ENCODE measurements at places on chromosomes 12 and 14. TPM values are rescaled to one million over a fixed set of nuclear protein-coding genes. Genes with fewer than 3 reads are reported as not detected.
A peak's percentile ranks its signal among the peaks of the same experiment; 100 is the strongest.

The CLMN gene
- 4.8 TPM for total RNA-seq

The HOXC13 gene
- total RNA-seq: not detected

The CNIH1 gene
- total RNA-seq: 143 TPM

The GAS2L3 gene
- 23.6 TPM for total RNA-seq

The FAM222A gene
- 0.26 TPM for total RNA-seq

The FCF1 gene
- total RNA-seq: 54.1 TPM

The KRT3 gene
- not detected for total RNA-seq

GRCh38 chr14:64117671-64118402 is 176.3 kb downstream of the ESR2 start:
- DNase-seq: peak; percentile 17

- peak; percentile 67 for DNase-seq
Observed at GRCh38 chr14:49594347-49595091, 4.2 kb upstream of the LRR1 start.

DNA sequence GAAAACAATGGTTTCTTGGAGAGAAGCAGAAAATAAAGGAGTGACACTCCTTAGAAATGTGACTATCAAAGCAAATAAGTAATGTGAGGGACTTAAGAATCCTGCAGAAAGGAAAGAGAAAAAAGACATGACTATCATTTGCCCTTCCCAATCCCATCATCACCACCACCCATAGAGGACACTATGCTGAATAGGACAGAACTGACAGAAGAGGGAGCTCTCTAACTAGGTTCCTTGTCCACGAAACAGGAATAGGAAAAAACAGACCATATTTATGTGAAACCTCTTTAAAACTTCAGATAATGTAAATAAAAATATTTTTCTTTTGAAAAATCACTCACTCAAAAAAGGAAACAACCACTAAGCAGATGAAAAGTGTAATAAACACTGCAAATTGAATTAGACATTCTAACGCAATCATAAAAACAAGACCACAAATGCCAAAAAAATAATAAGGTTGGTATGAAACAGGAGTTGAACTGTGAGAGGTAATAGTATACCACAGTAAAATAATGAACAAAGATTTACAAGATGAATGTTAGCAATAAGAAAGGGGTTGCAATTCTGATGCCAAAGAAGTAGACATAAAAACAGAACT is 24.1 kb downstream of the KLRD1 start:
- DNase-seq: no peak

DNA sequence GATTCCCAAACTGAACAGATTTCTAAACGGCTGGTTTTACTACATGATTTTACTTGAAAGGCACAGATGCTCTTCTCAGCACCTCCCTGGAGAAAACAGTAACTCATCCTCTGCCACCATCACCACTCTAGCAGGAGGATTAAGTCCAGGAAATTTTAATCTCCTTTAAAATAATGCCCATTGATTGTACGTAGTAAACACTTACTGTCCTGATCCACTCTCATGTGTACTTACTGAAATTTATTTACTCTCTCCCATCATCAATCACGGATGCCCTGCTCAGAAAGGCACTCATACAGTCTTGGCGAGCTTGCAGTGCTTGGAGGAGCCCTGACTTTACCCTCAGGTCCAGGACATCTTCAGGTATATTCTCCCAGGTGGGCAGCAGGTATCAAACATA is 239.8 kb upstream of the EGLN3 start:
- DNase-seq: no peak

- no peak for DNase-seq
Observed at GRCh38 chr12:45014396-45014795, 36.5 kb downstream of the DBX2 start.

DNA sequence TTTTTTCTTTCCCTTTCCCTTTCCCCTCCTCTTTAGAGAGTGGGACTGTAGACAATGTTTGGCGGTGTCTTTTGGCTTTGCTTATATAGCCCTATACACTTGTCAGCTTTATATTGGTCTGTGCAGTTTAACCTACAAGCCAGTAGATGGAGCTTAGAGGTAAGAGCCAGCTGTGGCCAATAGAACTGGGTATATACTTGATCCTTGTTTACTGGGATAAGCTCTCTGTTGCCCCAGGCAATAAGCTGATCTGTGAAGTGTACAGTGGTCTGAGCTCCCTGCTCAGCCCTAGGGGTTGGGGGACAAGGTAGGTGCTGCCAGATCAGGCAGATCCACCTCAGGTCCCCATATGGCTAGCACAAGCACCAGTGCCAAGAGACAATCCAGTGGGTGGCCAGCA is 434.1 kb downstream of the NOVA1 start:
- peak; percentile 10 for DNase-seq

- DNase-seq: no peak
Observed at GRCh38 chr12:55736780-55737580, 5.9 kb upstream of the GDF11 start.

DNA sequence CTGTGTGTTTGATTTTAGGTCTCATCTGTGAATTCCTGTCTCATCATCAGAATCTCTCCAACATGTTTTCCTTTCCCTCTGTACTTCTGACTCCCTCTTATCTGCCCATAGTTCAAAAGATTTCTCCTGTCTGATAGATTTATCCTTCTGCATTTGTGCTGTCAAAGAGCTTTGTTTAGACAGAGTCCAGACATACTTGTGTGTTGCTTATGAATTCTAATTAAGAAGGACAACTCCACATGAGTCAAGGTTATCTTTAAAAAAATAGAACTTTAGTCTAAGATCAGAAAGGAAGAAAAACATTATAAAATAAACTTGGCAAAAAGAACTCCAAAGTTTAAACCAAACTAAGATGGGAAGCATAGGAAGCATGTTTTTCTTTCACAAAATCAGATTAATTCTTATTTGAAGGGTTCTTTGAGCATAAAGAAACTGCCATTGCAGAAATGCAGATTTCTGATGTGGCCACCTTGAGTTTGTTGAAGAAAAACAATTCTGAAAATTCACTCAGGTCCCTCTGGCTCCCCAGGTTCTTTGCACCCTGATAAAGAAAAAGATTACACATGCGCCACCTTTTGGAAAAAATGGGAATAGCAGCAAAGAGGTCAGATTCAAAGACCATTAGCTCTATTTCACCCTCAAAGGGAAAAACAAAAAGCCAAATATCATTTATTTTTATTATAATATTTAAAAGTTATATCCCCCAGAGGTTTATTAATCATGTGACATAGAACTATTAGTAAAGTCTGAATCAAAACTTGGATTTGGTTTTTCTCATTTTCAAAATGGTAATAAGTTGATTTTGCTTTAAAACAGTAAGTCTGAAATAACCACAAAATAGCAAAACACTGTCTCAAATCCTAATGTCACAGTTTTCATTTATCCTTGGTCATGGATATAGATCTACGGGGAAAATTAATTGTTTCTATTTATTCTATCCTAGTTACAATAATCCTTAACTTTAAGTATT is 143.7 kb upstream of the DCN start:
- no peak for DNase-seq

GRCh38 chr12:3332188-3332587 is 158.8 kb upstream of the PRMT8 start:
- no peak for DNase-seq

DNA sequence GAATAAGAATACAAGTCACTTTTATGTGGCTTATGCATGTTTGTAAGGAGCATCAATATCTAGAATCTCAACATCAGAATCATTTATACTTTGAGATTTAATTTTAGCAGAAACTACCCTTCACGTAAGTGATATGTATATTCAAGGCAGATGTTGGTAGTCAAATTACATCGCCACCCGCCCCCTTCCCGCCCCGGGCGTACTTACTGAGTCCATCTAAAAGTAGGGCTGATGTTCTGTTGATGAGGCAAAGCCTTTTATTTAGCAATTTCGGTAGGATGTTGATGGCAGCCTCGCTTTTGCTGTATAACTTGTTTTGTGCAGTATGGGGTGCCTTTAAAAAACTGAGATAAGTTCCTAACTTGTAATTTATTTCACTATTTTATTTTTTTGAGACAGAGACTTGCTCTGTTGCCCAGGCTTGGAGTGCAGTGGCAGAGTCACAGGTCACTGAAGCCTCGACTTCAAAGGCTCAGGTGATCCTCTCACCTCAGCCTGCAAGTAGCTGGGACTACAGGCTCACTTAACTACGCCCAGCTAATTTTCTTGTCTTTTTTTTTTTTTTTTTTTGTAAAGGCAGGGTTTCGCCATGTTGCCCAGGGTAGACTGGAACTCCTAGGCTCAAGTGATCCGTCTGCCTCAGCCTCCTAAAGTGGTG is 30.8 kb downstream of the KTN1 start:
- no peak for DNase-seq

- no peak for DNase-seq
Observed at GRCh38 chr14:64979336-64980074, 7.2 kb upstream of the FNTB start.

- no peak for DNase-seq
Observed at GRCh38 chr14:74962493-74962892, 7.1 kb upstream of the PGF start.

- DNase-seq: peak; percentile 43
Observed at GRCh38 chr12:79690638-79691510, at the start of gene PAWR. PAWR (minus strand) TSS chr12:79690964; CDS start chr12:79690244, 720 bp downstream.

- peak; percentile 40 for DNase-seq
Observed at GRCh38 chr12:69290545-69291277, 51.3 kb downstream of the CPSF6 start.

DNA sequence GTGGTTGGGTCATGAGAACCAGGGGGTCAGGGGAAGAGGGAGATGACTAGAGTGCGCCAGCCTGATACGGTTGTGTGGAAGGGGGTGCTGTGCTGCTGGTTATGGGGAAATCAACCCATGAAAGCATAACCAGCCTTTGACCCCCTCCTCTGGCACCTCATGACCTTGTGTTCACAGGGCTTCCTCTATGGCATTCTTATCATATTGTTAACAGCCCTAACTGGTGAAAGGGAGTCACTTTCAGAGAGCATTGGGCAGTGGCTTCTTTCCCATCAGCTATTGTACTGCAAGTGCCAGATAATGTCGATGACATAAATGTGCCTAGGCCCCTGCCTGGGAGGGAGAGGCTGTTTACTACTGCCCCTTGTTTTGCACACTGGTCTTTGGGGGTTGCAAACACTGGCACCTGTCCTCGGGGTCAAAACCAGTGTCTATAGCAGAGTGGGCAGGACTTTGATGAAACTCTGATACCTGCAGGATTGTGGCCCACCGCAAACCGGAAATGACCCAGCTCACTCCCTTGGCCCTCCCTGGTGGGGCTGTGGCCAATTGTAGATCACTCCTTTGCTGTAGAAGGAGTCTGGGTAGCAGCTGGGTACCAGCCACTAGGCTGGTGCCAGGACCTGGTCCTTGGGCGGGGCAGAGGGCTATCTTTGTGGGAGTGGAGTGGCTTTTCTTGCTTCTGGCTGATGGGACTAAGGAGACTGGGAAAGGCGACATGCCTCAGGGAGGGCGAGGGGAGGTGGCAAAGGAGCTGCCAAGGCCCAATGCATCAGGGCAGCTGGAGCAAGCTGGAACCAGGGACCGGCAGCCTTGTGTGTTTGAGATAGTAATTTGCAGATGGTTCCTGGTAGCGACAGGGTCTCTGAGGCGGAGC is 634 bp upstream of the TMEM63C start:
- no peak for DNase-seq

- DNase-seq: no peak
Observed at GRCh38 chr12:132413931-132414588, 75.9 kb upstream of the FBRSL1 start.

- peak; percentile 94 for DNase-seq
Observed at GRCh38 chr12:28770322-28770721, 378.8 kb upstream of the FAR2 start.

DNA sequence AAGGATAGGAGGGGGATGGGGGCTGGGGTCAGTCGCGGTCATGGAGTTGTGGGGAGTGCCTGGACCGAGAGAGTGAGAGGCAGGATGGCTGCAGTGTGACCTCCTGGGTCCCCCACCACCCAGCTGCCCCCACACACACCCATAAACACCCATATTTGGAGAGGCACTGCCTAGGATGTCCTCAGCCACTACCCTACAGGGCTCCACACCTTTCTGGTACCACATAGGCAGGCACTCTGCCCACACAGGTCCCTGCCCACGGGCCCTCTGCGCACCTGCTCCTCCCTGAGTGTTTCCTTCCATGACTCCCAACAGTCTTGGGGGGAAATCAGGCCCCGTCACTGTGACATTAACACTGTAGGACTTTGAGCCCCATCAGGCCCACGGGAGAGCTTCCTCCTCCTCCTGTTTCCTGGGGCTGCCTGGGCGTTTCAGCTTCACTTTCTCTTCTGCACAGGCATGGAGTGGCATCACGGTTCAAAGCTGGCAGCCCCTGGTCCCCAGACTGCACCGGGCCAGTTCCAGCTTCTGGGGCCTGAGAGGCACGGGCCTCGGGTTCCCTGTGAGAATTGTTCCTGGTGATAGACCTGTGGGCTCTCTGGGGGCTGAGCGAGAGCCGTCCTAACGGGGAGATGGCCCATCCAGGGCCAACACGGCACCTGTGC is 207.0 kb upstream of the C14orf180 start:
- no peak for DNase-seq

GRCh38 chr12:124392271-124392666 is 97.4 kb downstream of the RFLNA start:
- no peak for DNase-seq

GRCh38 chr12:103783744-103784664 is 57.0 kb downstream of the NT5DC3 start:
- no peak for DNase-seq

GRCh38 chr14:76918256-76918781 is 92.1 kb downstream of the LRRC74A start:
- DNase-seq: no peak
